ENCODE measurements at places on chromosomes 3 and 15. TPM values are rescaled to one million over a fixed set of nuclear protein-coding genes. Genes with fewer than 3 reads are reported as not detected.

DNA sequence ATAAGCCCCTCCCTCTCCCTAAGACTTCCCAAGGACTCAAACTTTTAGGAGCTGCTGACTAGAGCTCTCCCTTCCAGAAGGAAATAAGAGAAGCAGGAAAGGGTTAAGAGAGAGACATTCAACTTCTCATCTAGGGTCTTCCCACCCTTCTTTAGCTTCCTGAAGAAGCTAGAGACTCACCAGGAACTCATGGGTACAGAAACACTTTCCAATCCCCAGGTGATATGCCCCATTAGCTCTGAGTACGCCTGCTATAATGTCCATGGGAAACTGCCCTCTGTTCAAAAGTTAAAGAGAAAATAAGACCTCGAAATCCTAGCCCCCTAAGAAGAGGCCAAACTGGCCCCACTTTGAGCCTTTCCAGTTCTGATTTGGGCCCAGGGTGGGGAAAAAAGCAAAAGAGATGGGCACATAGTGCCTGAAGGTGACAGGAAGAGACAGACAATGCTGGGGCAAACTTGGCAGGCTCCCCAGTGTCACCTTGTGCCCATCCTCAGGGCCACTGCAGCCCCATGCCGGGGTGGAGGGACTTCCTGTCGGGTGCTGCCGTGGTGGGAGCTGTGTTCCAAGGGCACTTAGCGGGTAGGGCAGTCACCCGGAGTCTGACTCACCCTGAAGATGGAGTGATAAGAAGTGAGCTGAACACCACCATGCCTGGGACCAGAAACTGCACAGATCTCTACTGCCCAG is 29.5 kb downstream of the CCDC12 start:
- no peaks in the 10 kb centered on the region for H3K27me3 ChIP-seq
- H3K27ac ChIP-seq: peak overlapping the region; percentile 64
- peaks cover 29% of the 10 kb centered on the region for H3K36me3 ChIP-seq
- DNase-seq: peak; percentile 80
- peaks cover 88% of the 10 kb centered on the region for H3K4me1 ChIP-seq

DNA sequence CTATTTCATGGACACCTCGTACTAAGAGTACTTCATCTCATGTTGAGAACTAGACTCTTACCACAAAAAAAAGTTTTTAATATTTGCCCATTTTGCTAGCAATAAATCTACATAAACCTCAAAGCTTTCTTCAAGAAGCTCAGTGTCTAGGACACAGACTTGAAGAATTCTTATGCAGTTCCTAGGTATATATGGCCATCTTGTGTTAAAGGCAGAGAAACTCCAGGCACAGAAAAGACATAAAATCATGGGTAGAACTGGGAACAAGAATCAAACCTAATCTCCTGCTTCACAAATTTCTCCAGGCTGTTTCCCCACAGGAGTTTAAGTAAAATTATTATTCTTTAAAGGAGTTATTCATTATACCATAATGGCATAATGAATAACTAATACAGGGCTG is 4.4 kb downstream of the MBD4 start:
- peaks cover 5% of the 10 kb centered on the region for H3K4me1 ChIP-seq
- no peak for DNase-seq
- peaks cover 65% of the 10 kb centered on the region for H3K36me3 ChIP-seq
- no peak overlapping the region for H3K4me3 ChIP-seq
- H3K27me3 ChIP-seq: no peaks in the 10 kb centered on the region
- H3K27ac ChIP-seq: no peak overlapping the region

GRCh38 chr3:38576526-38577370 is 72.7 kb downstream of the SCN5A start:
- no peak for DNase-seq
- no peak overlapping the region for H3K4me3 ChIP-seq
- no peaks in the 10 kb centered on the region for H3K27me3 ChIP-seq
- no peaks in the 10 kb centered on the region for H3K36me3 ChIP-seq
- no peak overlapping the region for H3K27ac ChIP-seq
- H3K4me1 ChIP-seq: no peaks in the 10 kb centered on the region

DNA sequence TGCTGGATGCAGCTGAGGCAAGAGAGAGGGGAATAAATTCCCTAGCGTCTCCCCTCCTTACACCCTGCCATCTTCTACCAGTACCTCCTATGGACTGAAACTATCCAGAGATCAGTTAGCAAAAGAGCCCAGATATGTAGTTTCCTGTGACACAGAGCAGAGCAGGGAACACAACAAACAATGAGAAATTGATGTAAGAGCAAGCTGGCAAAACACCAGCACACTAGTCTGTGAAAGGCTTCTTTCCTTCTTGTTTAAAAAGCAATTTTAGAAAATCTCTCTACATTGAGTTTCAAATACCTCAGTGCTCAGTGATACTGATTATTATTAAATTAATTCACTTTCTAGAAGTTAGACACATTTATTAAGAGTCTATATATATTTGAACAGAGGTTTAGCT is 215.6 kb upstream of the AZI2 start:
- no peak overlapping the region for H3K27ac ChIP-seq
- H3K4me3 ChIP-seq: no peak overlapping the region
- H3K27me3 ChIP-seq: no peaks in the 10 kb centered on the region
- H3K4me1 ChIP-seq: no peaks in the 10 kb centered on the region
- DNase-seq: no peak

GRCh38 chr3:128356822-128357221 is 109.9 kb downstream of the DNAJB8 start:
- H3K4me1 ChIP-seq: no peaks in the 10 kb centered on the region
- DNase-seq: no peak
- no peak overlapping the region for H3K4me3 ChIP-seq
- peaks cover 18% of the 10 kb centered on the region for H3K36me3 ChIP-seq
- H3K27me3 ChIP-seq: no peaks in the 10 kb centered on the region

GRCh38 chr3:127961963-127962362 is 46.9 kb downstream of the KBTBD12 start:
- no peak overlapping the region for H3K4me3 ChIP-seq
- H3K27ac ChIP-seq: no peak overlapping the region
- DNase-seq: no peak
- no peaks in the 10 kb centered on the region for H3K4me1 ChIP-seq
- H3K27me3 ChIP-seq: peaks cover 4% of the 10 kb centered on the region

- peaks cover 20% of the 10 kb centered on the region for H3K36me3 ChIP-seq
- H3K27ac ChIP-seq: no peak overlapping the region
- H3K4me3 ChIP-seq: no peak overlapping the region
- H3K27me3 ChIP-seq: no peaks in the 10 kb centered on the region
Measured at GRCh38 chr3:136291302-136291701, 41.2 kb downstream of the PCCB start.

- no peaks in the 10 kb centered on the region for H3K27me3 ChIP-seq
- no peaks in the 10 kb centered on the region for H3K4me1 ChIP-seq
- no peak overlapping the region for H3K4me3 ChIP-seq
- no peaks in the 10 kb centered on the region for H3K36me3 ChIP-seq
- no peak overlapping the region for H3K27ac ChIP-seq
- no peak for DNase-seq
Measured at GRCh38 chr3:44069276-44069675, 172.4 kb upstream of the TOPAZ1 start.

- peaks cover 13% of the 10 kb centered on the region for H3K36me3 ChIP-seq
- peaks cover 41% of the 10 kb centered on the region for H3K4me1 ChIP-seq
- H3K4me3 ChIP-seq: peak overlapping the region; percentile 74
- no peak for DNase-seq
- H3K27me3 ChIP-seq: no peaks in the 10 kb centered on the region
- peak overlapping the region; percentile 23 for H3K27ac ChIP-seq
Measured at GRCh38 chr3:126476166-126477060, 722 bp upstream of the ZXDC start.

KNG1 gene
- not detected for total RNA-seq

CYP8B1 gene
- not detected for total RNA-seq

ZNF502 gene
- 2.7 TPM for total RNA-seq

AGTR1 gene
- not detected for total RNA-seq
